CD4-positive, alpha-beta memory T cell (primary cell): ENCODE measurements at places on chromosomes 3 and 15. TPM values are rescaled to one million over a fixed set of nuclear protein-coding genes. Genes with fewer than 3 reads are reported as not detected.
A peak's percentile ranks its signal among the peaks of the same experiment; 100 is the strongest.

DNA sequence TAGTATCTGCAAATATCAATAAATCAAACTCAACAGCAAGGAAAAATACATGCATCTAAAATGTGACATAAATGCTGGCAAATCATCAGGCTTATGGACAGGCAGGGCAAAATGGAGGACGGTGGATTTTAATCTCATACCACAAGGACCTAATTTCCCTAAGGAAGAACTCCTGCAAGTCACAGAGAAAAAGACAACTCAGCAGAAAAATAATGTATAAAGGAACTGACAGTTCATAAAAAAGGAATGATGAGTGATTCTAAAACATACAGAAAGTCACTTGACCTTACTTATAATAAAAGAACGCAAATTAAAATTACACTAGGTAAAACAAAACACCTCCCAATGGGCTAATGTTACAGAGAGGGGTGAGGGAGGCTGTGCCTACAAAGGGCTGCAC, 17.2 kb downstream of the TUBGCP5 start:
- no peak for DNase-seq
- no peak overlapping the region for H3K27ac ChIP-seq
- H3K4me1 ChIP-seq, result no peaks in the 10 kb centered on the region
- H3K36me3 ChIP-seq, result peaks cover 45% of the 10 kb centered on the region
- no peaks in the 10 kb centered on the region for H3K27me3 ChIP-seq

DNA sequence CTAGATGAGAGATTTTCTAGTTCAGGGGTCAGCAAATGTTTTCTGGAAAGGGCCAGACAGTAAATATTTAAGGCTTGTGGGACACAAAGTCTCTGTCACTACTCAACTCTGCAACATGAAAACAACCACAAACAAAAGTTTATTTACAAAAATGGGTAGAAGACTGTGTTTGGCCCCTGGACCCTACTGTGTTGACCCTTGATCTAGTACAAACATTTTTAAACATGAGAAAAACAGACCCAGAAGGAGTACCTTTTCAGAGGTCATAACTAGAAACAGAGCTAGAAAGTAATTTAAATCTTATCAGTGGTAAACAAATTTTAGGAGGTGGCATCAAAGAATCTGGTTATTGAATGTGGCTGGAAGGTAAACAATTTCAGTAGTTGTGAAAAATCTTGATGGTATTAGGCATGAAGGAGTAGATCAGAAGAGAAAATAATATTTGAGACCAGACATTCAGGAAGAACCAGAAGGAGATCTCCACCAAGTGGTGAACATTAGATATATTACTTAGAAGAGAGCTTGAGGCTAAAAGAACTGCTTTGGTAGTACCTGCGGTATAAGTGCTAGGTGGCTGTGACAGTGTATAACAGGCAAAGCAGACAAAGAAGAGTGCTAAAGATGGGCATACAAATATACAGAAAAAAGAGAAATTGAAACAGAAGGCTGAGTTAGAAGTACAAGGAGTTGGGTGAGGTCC, 101.7 kb downstream of the NR1I2 start:
- no peaks in the 10 kb centered on the region for H3K36me3 ChIP-seq
- peaks cover 6% of the 10 kb centered on the region for H3K4me1 ChIP-seq
- no peak overlapping the region for H3K4me3 ChIP-seq
- DNase-seq, result no peak

- H3K4me1 ChIP-seq, result no peaks in the 10 kb centered on the region
- H3K4me3 ChIP-seq, result no peak overlapping the region
Observed at GRCh38 chr3:98800401-98800800, 37.3 kb downstream of the ST3GAL6 start.

DNA sequence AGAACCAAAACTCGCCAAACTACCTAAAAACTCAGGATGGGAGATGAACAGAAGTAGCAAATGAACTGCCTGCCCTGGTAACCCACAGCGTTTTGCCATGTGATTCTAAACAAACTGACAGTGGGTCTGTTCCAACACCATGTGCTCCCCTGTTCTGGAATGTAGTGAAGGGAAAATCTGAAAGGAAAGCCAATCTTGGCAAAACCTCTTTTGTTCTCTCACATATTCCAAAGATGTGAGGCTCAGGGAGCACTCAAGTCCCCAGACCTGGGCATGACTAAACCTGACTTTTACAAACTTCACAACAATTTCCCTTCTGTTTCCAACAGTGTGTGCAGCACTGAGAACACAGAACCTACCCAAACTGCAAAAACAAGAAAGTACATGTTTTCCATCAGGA, 116.1 kb downstream of the IMPG2 start:
- H3K4me1 ChIP-seq, result no peaks in the 10 kb centered on the region
- H3K27me3 ChIP-seq, result peaks cover 4% of the 10 kb centered on the region
- H3K36me3 ChIP-seq, result no peaks in the 10 kb centered on the region

- no peaks in the 10 kb centered on the region for H3K36me3 ChIP-seq
- H3K4me3 ChIP-seq, result no peak overlapping the region
- DNase-seq, result no peak
- H3K4me1 ChIP-seq, result peaks cover 40% of the 10 kb centered on the region
- H3K27me3 ChIP-seq, result no peaks in the 10 kb centered on the region
- no peak overlapping the region for H3K27ac ChIP-seq
Observed at GRCh38 chr15:99427210-99427609, 138.6 kb upstream of the MEF2A start.

DNA sequence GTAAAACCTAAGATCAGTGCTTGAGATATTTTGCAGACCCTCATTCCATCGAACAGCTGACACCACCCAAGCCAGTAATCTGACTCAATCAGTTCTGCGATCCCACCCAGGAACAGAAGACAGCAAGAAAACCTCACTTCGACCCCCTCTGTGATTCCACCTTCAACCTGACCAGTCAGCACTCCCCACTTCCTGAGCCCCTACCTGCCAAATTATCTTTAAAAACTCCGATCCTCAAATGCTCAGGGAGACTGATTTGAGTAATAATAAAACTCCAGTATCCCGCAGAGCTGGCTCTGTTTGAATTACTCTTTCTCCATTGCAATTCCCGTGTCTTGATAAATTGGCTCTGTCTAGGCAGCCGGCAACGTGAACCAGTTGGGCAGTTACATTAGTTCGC, 25.7 kb upstream of the CLDN16 start:
- no peak overlapping the region for H3K4me3 ChIP-seq
- no peaks in the 10 kb centered on the region for H3K27me3 ChIP-seq
- H3K27ac ChIP-seq, result no peak overlapping the region
- H3K4me1 ChIP-seq, result no peaks in the 10 kb centered on the region
- DNase-seq, result no peak

DNA sequence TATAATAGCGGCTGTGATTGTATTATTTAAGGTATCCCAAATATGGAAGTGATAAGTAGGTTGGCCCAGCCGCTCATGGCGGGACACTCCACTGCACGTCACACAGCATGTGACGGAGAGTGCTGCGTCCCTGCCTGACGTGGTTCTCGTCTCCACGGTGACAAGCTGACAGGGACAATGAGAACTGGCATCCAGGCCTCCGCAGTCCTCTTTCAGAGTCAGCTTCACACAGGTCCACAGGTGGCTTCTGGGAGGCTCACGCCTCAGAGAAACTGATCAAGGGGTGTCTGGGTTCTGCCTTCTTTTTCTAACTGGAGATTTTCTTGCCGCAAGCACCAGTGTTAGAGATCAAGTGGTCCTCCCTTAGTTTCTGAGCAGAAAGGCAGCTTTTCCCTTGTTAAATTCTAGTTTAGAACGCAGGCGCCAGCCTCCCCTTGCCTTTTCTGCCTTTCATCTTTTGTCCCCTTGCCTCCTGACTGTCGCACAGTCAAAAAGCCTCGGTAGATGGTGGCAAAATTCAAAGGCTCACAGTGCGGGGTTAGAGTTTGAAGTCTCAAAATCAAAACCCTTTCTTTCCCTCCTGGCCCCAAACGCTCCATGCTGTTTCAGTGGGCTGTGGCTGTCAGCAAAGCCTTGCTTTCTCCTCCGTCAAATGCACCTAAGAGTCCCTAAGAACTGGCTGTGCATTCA, 120.9 kb downstream of the ATP10A start:
- H3K27me3 ChIP-seq, result no peaks in the 10 kb centered on the region
- DNase-seq, result no peak
- H3K27ac ChIP-seq, result no peak overlapping the region

DNA sequence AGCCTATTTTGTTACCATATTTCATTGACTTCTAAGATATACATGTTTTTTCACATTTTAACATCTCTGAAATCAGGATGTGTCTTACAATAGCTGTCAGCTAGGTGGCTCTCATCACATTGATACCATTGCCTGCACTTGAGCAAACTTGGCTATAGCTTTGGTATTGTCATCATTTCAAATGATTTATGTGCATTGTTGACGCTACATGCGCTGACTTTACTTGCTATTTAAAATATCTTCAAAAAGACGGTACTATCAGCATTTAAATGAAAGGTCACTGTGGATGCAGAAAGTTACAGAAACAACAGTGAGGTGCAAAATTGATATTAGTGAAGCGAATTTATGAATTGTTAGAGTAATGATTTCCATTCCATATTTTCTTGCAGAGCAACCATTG, 54.0 kb upstream of the ABHD2 start:
- H3K4me1 ChIP-seq, result no peaks in the 10 kb centered on the region
- H3K27ac ChIP-seq, result no peak overlapping the region
- H3K27me3 ChIP-seq, result no peaks in the 10 kb centered on the region
- DNase-seq, result no peak
- H3K4me3 ChIP-seq, result no peak overlapping the region

- no peak overlapping the region for H3K4me3 ChIP-seq
- no peaks in the 10 kb centered on the region for H3K36me3 ChIP-seq
- no peak overlapping the region for H3K27ac ChIP-seq
- H3K27me3 ChIP-seq, result no peaks in the 10 kb centered on the region
- H3K4me1 ChIP-seq, result no peaks in the 10 kb centered on the region
- no peak for DNase-seq
Observed at GRCh38 chr3:167783781-167784180, 48.3 kb downstream of the SERPINI1 start.

- no peak overlapping the region for H3K27ac ChIP-seq
- H3K36me3 ChIP-seq, result no peaks in the 10 kb centered on the region
- no peaks in the 10 kb centered on the region for H3K27me3 ChIP-seq
Observed at GRCh38 chr3:84906065-84906464, 52.7 kb upstream of the CADM2 start.

DNA sequence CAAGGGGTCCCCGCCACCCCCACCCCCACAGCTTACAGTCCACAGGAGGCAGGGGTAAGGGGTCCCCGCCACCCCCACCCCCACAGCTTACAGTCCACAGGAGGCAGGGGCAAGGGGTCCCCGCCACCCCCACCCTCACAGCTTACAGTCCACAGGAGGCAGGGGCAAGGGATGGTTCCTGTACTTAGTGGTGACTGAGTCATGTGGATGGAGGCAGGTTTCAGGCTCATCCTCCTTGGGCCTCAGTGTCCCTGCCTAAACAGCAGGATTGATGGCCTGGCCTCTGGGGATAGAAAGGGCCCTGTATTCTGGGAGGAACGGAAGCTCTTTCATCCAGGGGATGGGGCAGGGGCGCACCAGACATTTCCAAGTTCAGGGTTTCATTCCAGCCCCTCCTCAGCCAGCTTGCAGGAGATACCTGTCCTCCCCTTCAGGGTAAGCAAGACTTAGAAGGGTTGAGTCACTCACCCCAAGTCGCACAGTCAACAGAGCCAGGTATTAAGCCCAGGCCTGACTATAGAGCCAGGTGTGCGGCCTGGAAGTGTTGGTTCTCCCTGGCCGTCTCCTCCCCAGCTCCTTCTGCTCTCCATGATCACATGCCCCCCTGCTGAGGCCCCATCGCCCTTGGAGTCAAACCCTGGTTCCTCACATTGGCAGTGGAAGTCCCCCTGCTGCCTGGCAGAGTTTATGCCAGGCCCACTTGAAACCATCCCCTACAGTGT, 12.5 kb downstream of the CSK start:
- peaks cover 99% of the 10 kb centered on the region for H3K4me1 ChIP-seq
- H3K27ac ChIP-seq, result peak overlapping the region; percentile 56
- H3K4me3 ChIP-seq, result no peak overlapping the region
- DNase-seq, result no peak
- H3K36me3 ChIP-seq, result peaks cover 27% of the 10 kb centered on the region
- H3K27me3 ChIP-seq, result no peaks in the 10 kb centered on the region

DNA sequence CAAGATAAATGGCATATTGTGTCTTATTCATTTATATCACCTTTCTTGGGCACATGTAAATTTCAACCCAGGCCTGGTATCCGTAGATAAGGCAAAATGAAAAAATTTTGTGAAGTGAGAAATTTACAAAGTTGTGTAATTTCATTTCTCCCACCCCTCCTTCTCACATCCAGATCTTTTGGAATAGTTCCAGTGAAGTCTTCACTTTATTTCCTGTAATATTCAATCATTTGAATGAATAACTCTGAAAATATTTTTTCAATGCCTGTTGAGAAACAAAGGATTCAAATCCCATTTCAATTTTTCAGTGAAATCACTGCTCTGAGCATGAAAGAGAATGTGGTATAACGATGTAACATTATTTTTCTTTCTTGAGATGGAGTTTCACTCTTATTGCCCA, 53.4 kb downstream of the BTLA start:
- H3K27ac ChIP-seq, result no peak overlapping the region
- no peaks in the 10 kb centered on the region for H3K4me1 ChIP-seq
- H3K4me3 ChIP-seq, result no peak overlapping the region
- no peaks in the 10 kb centered on the region for H3K27me3 ChIP-seq
- DNase-seq, result no peak
- no peaks in the 10 kb centered on the region for H3K36me3 ChIP-seq

DNA sequence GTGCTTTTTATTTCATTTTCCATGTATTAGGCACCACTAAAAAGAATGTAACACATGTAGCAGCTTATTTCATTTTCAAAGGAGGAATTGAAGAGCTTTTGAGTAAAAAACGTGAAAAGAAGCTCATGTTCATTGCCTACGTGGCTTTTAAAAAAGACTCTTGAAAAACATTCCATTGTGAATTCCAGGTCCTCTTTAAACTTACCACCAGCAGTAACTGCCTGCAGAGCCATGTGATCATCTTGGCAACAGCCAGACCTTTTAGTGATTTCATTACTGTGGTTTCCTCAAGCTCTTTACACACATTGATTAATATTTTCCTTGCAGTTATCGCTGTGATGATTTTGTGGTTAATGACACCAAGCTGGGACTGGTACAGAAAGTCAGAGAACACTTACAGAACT, 43.8 kb upstream of the FBXL22 start:
- H3K27ac ChIP-seq, result peak overlapping the region; percentile 9
- H3K4me1 ChIP-seq, result peaks cover 42% of the 10 kb centered on the region
- H3K4me3 ChIP-seq, result no peak overlapping the region
- no peaks in the 10 kb centered on the region for H3K27me3 ChIP-seq

The RBP2 gene
- not detected for polyA plus RNA-seq

The HTR3D gene
- polyA plus RNA-seq, result not detected

The C3orf20 gene
- not detected for polyA plus RNA-seq

The C3orf80 gene
- not detected for polyA plus RNA-seq
